ENCODE measurements at places on chromosomes 2 and 18.

DNA sequence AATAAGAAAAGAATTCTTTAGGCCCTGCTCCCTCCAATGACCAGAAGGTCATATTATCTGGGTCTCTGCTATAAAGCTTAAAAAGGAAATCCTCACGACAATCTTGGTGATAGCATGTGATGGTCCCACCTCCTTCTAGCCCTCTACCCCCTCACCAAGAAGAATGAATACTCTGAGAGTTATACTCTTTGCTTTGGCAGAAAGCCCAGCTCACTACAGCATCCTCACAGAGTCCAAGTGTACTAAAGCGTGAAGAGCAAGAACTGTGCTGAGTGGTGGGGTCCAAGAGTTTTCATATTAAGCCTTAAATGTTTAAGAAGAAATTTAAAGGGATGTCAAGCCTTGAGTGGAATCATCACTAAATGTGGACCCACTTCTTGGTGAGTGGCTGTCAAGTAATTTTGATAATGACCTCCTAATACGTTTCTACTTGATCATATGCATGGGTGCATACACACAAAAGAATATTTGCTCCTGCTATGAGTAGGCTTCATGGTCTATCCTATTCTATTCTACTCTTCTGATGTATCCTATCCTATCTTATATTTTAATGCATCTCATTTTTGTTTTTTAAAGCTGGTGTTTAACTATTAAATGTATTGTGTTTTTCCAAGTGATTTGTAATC, 16.5 kb upstream of the SERPINB7 start:
- no peak for DNase-seq

DNA sequence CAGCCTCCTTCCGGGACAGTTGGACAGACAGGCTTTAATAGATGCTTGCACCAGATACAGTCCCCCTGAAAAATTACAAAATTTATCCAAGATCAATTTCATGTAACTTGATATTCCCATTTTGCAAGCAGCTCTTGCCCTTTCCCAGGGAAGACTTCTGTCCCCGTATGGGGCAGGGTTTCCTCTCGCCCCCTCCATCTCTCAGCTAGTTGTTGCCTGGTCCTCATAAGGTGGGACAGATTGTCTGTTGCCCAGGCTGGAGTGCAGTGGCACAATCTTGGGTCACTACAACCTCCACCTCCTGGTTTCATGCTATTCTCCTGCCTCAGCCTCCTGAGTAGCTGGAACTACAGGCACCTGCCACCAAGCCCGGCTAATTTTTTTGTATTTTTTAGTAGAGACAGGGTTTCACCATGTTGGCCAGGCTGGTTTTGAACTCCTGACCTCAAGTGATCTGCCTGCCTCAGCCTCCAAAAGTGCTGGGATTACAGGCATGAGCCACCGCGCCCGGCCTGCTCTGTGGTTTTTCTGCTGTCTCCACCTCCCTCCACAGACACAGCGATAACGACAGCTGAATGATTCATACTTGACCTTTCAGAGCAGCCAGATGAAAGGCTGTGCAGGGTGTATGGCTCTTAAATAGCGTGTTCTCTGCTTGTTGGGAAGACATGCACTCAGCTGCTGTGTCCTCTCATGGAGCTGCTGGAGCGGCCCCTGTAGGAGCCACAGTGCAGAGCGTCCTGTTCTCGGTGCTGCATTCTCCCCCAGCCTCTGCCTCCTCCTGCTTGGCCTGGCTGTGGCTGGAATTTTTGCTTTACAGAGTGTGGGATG, 61.4 kb downstream of the TTC39C start:
- DNase-seq = peak; percentile 86

DNA sequence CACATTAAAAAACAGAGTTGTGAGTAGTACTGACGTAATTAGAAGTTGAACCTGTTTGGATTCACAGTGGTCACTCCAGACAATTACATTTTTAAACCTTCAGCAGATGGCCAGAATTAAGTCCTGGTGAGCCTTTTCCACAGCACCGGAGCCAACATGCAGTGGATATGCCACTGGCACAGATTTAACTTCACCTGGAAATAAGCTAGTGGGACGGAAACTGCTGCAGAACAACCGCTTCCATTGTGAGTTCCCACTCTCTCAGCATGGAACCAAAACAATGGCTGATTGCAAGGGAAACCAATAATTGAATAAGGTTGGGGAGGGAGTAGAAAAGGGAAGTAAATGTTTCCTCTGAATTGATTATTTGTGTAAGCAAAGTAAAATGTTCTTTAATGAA, 515.1 kb downstream of the STK39 start:
- DNase-seq = no peak

- no peak for DNase-seq
Measured at GRCh38 chr2:208654056-208654455, 247.5 kb downstream of the PTH2R start.

GRCh38 chr2:173673640-173674039, 291.5 kb downstream of the SP3 start:
- no peak for DNase-seq

- no peak for DNase-seq
Measured at GRCh38 chr2:166610180-166610912, 116.3 kb upstream of the SCN7A start.

DNA sequence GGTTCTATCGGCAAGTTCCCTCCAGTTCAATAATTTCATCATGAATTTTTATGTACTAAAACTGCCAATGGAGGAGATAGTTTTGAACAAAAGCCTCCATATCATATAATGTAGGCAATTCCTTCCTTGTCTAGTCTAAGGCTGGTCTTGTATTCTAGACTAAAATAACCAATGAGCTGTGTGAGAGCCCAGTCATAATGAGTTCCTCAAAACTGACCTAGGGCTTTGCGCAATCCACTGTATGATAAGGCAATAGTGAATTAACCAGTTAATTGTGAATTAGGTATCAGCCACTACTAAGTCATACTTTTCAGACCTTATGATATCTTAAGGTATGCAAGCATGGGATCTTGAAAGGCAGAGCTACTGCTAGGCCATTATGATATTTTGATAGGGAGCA, 7.6 kb upstream of the UXS1 start:
- no peak for DNase-seq

DNA sequence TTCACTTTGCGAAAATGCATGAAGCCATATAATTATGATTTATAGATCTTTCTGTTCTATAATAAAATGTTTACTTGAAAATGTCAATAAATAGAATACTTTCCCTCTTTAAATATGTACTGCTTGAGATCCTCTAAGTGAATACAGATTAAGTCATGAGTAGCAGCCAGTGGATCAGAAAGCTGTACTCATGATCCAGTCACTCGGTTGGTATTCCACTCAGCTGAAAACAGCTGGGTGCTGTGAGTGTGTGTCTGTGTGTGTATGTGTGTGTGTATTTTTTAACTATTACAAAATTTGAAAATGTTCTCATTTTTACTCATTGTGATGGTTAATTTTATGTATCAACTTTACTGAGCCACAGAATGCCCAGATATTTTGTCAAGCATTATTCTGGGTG, 141.6 kb upstream of the CYP26B1 start:
- DNase-seq = no peak

GRCh38 chr2:232339121-232340081, 39.1 kb upstream of the ALPP start:
- DNase-seq = no peak

DNA sequence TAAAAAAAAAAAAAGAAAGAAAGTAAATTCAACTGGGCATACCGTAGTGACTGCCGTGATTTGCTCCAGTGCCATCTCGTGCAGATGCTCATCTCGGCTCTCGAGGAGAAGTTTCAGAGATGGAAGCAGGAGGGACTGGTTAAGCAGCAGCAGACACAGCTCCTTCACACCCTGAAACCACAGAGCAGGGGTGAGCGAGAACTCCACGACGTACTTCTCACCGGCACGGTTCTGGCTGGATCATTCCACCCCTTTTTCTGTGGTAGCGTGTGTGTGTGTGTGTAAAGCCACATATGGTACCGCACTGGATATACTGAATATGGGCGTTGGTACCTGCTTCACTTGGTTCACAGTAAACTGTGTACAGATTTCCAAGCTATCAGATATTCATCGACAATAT, 382.2 kb downstream of the NBAS start:
- no peak for DNase-seq

GRCh38 chr2:86807468-86808275, 17.0 kb upstream of the CD8A start:
- no peak for DNase-seq

DNA sequence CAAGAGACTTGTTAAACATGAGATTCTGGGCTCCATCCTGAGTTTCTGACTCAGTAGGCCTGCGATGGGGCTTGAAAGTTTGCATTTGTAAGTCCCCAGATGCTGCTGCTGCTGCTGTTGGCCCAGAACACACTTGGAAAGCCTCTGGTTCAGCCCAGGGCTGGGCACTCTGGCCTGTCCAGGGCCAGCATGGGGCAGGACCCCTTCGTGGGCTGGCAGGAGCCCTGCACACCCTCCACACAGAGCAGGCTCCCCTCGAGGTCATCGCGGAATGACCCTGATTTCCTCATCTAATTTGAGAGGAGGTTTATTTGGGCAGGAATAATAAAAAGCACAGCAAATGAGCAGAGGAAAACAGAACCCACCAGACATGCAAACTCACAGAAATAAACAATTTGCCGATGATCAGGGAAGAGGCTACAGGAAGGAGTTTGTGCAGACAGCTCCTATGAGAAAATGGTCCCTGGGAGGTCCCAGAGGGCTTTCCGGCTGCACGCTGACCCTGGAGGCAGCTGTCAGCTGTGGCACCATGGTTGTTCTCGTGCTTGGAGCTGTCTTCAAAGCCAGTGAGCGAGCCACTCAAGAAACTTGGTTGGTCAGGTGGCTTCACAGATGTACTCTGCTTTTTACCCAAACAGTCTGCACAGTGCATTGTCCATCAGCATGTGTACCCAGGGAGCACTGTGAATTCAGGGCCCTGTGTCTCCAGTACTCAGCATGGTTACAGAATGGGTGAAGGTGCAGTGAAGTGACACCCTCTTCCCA, 119.3 kb downstream of the GLI2 start:
- no peak for DNase-seq

DNA sequence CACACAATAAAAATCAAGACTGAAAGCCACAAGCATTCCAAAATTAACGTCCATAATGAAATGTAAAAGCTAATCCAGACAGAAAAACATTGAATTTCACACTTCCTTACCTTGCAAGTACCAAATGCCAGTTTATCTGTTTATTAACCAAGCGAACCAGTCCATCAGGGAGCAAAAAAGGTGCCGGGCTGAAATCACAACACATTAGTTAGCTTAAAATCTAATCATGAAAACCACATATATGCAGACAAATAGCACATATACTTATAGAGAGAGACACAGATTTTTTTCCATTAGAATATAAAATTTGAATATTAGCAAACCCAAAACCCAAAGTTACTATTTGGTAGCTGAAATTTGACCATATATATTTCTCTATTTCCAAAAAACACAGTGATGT, 7.2 kb downstream of the NBAS start:
- no peak for DNase-seq

DNA sequence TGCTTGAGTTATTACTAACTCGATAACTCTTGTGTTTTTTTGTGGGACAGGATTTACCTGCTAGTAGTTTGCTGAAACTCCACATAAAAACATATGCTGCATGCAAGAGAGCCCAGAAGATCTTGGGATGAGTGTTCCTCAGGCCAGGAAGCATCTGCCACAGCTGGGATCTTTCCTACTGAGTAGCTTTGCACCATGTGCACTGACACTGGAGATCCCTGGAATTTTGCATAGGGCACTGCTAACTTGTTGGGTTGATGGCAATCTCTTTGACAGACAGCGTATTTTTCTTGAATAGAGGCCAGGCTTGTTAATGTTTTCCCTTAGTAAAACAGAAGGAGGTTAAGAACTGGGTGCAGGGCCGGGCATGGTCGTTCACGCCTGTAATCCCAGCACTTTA, 808 bp upstream of the SERPINB11 start:
- no peak for DNase-seq

DNA sequence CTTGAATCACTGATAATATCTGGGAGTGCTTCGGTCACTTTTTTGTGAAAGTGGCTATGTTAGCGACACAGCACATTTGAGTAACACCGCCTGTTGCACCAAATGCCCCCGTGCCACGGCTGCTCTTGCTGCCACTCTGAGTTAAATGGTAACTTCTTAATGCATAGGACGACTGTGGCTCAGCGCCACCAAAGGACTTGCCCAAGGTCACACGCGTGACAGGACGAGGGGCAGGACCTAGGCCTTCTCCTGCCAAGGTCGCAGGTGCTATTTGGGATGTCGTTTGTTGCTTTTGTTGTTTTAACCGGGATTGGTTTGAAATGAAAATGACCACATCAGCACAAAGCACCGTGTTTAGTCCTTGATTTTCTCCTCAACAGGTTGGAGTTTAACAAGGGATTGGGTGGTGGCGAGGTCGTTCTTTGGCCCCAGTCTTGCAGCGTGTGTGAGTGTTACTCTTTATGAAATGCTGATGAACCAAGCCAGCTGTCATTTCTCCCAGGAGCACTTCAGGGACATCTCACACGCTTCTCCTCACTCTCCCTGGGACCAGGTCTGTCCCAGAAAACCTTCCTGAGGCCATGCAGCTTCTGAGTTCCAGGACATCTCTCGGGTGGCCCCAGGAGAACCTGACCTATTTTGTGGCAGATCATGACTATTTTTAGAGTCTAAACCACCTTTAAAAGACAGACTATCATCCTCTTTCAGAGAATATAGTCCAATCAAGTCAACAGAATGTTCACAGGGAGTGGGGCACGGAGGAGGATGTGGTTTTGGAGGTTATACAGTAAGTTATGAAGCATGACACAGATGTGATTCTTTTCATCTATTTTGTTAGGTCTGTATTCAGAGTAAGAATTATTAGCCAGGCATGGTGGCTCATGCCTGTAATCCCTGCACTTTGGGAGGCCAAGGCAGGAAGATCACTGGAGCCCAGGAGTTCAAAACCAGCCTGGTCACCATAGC, 49.9 kb downstream of the MTCL1 start:
- peak; percentile 33 for DNase-seq

DNA sequence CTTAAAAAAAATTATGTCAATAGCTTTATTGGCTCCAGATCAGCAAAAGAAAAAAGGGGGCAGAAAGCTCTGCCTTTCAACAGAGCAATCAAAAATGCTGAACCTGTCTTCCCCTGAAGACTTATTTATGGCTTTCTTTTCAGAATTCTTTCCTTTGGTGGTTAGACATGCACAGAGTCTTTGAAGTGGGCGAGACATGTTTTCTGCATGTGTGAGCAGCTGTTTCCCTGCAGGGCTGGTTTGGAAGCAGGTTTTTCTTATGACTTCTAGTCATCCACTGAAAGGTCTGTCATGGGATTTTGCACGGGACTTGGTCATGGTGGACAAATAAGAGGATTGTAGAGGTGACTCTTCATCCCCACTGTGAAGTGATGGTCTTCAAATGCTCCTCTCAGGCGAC, 160.3 kb downstream of the VAPA start:
- DNase-seq = no peak

- DNase-seq = no peak
Measured at GRCh38 chr18:22609642-22610041, 191.9 kb upstream of the CTAGE1 start.

Data from HS-5 (cell line).